A549 treated with AZD2906 at 1 μM for 4 hours (cell line): ENCODE measurements at places on chromosomes 4 and X. TPM values are rescaled to one million over a fixed set of nuclear protein-coding genes. Genes with fewer than 3 reads are reported as not detected.

APLN gene
- 0.58 to 1.00 TPM (median 0.77 TPM) in 5 replicates for total RNA-seq

LRCH2 gene
- 0.01 to 0.03 TPM (median 0.02 TPM) in 3 of 5 replicates, not detected in the others for total RNA-seq

APOOL gene
- 7.3 to 11.0 TPM (median 8.4 TPM) in 5 replicates for total RNA-seq

MAOB gene
- total RNA-seq = 0.11 to 0.29 TPM (median 0.14 TPM) in 5 replicates

STK32B gene
- 14.7 to 17.4 TPM (median 16.0 TPM) in 5 replicates for total RNA-seq

STOX2 gene
- total RNA-seq = 1.8 to 2.8 TPM (median 2.3 TPM) in 5 replicates

CTAG1A gene
- not detected in 5 replicates for total RNA-seq

EBP gene
- total RNA-seq = 127 to 154 TPM (median 148 TPM) in 5 replicates

ZNF732 gene
- total RNA-seq = not detected in 5 replicates

STATH gene
- not detected in 5 replicates for total RNA-seq

NDP gene
- not detected in 5 replicates for total RNA-seq

RPS6KA6 gene
- 3.9 to 5.8 TPM (median 5.2 TPM) in 5 replicates for total RNA-seq

NLGN3 gene
- 0.84 to 1.1 TPM (median 1.0 TPM) in 5 replicates for total RNA-seq

TMPRSS11F gene
- total RNA-seq = not detected in 5 replicates

ARHGAP4 gene
- 1.1 to 2.3 TPM (median 2.1 TPM) in 5 replicates for total RNA-seq

MAGEA10 gene
- 0.02 to 0.07 TPM (median 0.05 TPM) in 3 of 5 replicates, not detected in the others for total RNA-seq

GNRHR gene
- not detected in 5 replicates for total RNA-seq

ASMT gene
- total RNA-seq = 0.10 to 0.38 TPM (median 0.29 TPM) in 5 replicates

USP17L27 gene
- total RNA-seq = not detected in 5 replicates

DGKK gene
- total RNA-seq = 0.01 TPM in 1 of 5 replicates, not detected in the others

TSPAN6 gene
- total RNA-seq = 35.0 to 45.4 TPM (median 36.2 TPM) in 5 replicates

HAND2 gene
- total RNA-seq = 0.21 to 0.41 TPM (median 0.24 TPM) in 5 replicates

BMX gene
- not detected in 5 replicates for total RNA-seq

PABPC1L2A gene
- total RNA-seq = not detected in 5 replicates

JADE3 gene
- 10.1 to 14.6 TPM (median 10.9 TPM) in 5 replicates for total RNA-seq

TLR3 gene
- 0.15 to 0.50 TPM (median 0.32 TPM) in 5 replicates for total RNA-seq

ITIH6 gene
- 0.02 TPM in 1 of 5 replicates, not detected in the others for total RNA-seq

MAGEB17 gene
- not detected in 5 replicates for total RNA-seq

CNKSR2 gene
- total RNA-seq = 1.6 to 2.6 TPM (median 2.1 TPM) in 5 replicates

CYTL1 gene
- not detected in 5 replicates for total RNA-seq

NXF2B gene
- total RNA-seq = 0.03 TPM in 2 of 5 replicates, not detected in the others

GASK1B gene
- total RNA-seq = 0.25 to 0.41 TPM (median 0.34 TPM) in 5 replicates

TCEAL7 gene
- total RNA-seq = not detected in 5 replicates

CNGA2 gene
- total RNA-seq = not detected in 5 replicates

PHEX gene
- 0.28 to 0.43 TPM (median 0.33 TPM) in 5 replicates for total RNA-seq

F9 gene
- total RNA-seq = not detected in 5 replicates

ING2 gene
- 8.8 to 10.5 TPM (median 9.4 TPM) in 5 replicates for total RNA-seq

MSN gene
- total RNA-seq = 242 to 343 TPM (median 288 TPM) in 5 replicates

PHOX2B gene
- total RNA-seq = 0.02 to 0.03 TPM in 2 of 5 replicates, not detected in the others

LIN54 gene
- 5.5 to 7.2 TPM (median 6.6 TPM) in 5 replicates for total RNA-seq

SLC25A53 gene
- 3.2 to 4.2 TPM (median 3.4 TPM) in 5 replicates for total RNA-seq

MAGED2 gene
- 74.4 to 87.8 TPM (median 83.2 TPM) in 5 replicates for total RNA-seq

TKTL2 gene
- total RNA-seq = not detected in 5 replicates

LGI2 gene
- 0.07 to 0.14 TPM (median 0.10 TPM) in 5 replicates for total RNA-seq

MAGEE2 gene
- total RNA-seq = not detected in 5 replicates

KLHL4 gene
- total RNA-seq = 5.6 to 6.3 TPM (median 5.6 TPM) in 5 replicates

ESX1 gene
- 0.05 to 0.15 TPM (median 0.09 TPM) in 3 of 5 replicates, not detected in the others for total RNA-seq

HMX1 gene
- 0.06 to 0.24 TPM (median 0.09 TPM) in 5 replicates for total RNA-seq

BGN gene
- total RNA-seq = 0.03 TPM in 1 of 5 replicates, not detected in the others

CT55 gene
- not detected in 5 replicates for total RNA-seq

TEX28 gene
- not detected in 5 replicates for total RNA-seq

GPR82 gene
- total RNA-seq = not detected in 5 replicates

MAMLD1 gene
- 6.2 to 7.1 TPM (median 6.4 TPM) in 5 replicates for total RNA-seq

PLP1 gene
- total RNA-seq = 0.05 TPM in 1 of 5 replicates, not detected in the others

ZCCHC12 gene
- 0.14 to 0.22 TPM (median 0.21 TPM) in 5 replicates for total RNA-seq

GJB1 gene
- total RNA-seq = 0.07 to 0.09 TPM in 2 of 5 replicates, not detected in the others

TMPRSS11B gene
- total RNA-seq = not detected in 5 replicates
